ENCODE measurements at places on chromosomes 3 and 15.

DNA sequence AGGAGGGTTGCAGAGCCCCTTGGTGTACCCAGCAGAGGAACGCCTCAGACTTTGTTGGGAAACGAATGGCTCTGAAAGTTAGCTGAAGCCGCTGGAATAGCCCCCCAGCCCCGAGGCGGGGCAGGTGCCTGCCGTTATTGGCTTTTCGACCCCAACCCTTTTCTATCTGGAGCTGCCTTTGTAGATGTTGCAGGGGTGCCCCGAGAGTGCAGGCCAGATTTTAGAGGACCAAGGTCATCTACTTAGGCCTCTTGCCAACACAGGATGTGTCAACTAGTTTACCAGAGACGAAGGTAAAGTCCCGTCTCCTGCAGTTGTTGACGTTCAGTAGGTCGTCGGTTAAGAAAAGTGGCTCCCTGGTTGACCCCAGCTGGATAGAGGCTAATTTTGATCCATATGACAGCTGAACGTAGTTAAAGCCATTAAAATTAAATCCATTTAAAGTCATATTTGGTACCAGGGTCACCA is 579 bp upstream of the UBE3A start:
- DNase-seq = no peak

GRCh38 chr3:11116336-11117059 is 37.8 kb upstream of the HRH1 start:
- DNase-seq = no peak

DNA sequence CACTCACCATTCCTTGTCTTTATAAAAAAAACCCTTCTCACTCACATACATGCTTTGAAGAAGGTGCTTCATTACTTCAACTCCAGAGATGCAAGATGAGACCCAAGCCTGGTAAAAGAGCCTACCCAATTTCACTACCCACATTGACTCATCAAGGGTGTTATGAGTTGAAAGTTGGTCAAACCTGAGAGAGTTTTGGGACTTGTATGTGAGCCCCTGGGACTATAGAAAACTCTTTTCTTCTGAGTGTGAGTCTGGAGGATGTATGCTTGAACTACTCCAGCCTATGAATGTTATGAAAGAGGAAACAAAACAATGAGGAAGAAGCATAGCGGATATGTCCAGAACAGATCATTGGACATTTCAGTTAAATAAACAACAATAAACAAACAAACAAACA is 106.5 kb upstream of the SATB1 start:
- no peak for DNase-seq

GRCh38 chr3:69698728-69699127 is 40.5 kb upstream of the MITF start:
- no peak for DNase-seq

- DNase-seq = no peak
These were observed 99.4 kb upstream of the MRPL3 start for GRCh38 chr3:131602011-131602779.

- no peak for DNase-seq
These were observed 35.9 kb downstream of the OXNAD1 start for GRCh38 chr3:16300881-16301359.

DNA sequence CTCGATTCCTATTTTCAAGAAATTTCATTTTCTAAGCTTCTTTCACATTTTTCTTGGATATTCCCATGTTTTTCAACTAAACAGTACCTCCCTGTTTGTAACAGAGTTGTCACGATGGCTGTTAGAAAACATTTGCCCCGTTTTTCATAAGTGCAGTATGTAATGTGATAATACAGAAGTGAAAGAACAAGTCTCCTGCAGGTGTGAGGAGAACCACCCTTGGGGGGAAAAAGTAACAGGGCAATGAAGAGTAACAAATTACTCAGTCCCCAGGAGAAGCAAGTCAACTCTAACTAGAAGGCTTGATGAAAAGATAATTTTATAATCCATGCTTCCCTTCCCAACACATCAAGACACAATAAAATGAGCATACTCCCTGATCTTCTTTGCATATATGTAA is 493.3 kb downstream of the FOXP1 start:
- DNase-seq = no peak

DNA sequence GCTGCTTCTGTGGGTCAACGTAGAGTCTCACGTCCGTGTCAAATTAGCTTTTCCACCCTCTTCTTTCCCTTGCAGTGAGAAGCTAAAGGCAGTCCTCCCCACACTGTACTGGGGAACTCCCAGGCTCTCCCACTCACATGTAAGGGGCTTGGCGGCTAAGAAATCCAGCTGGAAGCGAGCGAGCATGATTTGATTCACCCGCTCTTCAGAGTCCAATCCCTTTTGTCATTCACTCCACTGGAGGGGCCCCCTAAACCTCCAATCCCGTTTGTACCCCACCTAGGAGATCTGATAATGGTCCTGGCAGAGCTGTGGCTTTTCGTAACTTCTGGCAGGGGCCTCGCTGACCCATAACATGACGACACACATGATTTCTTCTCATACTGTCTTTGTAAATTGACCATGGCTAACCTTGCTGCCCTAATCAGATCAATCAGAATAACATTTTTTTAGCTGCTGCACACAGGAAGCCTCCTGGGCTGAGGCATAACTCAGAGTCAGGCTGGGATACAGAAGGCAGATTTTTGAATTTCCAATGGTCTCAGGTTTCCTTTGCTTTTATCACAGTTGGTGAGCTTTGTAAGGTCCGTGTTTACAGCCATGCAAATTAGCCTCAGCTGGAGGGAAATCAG is 235.2 kb downstream of the GREM1 start:
- DNase-seq = no peak

DNA sequence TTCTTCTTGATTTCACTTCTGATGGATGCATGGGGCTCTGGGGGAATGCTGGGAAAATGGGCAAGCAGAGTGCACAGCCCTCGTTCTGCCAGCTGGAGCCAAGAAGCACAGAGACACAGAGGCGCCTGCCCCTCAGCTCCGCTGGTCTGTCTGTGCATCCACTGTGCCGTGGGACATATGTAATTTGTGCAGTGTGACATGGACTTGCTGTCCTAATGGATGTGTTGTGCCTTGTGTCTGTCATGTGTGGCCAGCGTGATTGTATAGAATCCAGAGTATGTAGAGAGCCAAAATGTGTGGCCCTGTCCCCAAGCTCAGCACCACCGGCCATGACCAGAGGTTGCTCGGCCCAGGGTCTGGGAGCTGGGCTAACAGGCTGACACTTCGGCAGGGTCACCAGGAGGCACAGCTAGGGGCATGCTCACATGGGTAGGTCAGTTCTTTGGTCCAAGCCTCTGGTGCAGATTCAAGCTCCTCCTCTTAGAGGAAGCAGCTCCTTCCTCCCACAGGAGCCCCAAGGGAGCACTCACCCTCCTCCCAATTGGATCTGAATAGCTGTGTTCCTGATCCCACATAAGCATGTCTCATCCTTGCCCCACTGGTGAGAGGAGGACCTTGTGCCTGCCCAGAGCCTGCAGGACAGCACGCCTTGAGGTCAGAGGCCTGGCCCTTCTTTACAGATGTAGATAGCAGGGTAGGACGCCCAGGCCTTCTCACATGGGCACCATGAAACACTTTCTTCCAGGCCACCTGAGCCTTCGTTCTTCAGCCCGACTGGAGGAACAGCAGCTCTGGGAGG is 100.8 kb upstream of the ABHD17C start:
- no peak for DNase-seq

DNA sequence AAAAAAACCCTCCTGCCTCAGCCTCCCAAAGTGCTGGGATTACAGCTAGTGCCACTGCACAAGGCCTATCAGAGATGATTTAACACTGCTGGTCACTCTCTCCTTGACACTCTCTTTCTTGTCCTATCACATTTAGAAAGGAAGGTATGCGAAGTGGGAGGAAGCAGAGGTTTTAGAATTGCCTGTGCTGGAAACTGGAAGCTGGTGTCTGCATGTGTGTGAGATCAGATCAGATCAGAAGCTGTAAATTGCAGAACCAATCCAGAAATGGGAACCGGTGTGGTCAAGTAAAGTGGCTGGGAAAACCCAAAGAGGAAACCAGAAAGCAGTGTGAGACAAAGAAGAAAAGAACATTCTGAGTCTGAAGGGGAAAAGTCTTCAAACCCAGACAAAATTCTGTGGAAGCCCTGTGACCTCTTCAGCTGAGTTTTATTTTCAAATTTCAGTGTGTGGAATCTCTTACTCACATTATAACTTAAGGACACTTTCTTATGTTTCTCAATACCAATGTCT is 2.8 kb downstream of the EFHB start:
- no peak for DNase-seq

DNA sequence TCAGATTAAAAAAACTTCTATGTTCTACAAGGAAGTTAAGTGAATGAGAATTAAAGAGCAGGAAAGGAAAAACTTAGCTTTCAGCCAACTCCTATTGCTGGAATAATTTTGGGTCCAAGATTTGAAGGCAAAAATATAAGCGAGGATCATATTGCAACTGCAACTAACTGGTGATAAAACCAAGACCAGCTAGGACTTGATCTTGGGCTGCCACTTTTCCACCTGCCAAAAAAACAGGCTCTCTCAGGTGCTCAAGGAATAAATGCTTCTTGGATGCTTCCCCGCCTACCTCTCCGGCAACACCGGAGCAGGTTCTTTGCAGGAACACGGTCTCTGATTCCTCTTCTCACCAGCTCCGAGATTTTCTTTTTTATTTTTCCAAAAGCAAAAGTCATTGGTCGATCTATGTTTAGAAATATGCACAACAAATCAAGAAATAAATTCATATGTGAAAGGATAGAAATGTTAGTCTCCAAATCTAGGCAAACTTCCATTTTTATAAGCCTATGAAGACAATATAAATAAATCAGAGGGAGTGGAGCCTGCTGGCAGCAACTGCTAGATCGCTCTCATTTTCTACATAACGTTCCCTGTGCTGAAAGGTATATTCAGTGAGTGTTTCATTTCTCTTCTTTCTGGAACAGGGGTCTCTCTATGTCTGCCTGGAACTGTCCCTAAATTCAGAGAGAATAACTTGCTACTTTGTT is 241.9 kb downstream of the NTRK3 start:
- DNase-seq = no peak

DNA sequence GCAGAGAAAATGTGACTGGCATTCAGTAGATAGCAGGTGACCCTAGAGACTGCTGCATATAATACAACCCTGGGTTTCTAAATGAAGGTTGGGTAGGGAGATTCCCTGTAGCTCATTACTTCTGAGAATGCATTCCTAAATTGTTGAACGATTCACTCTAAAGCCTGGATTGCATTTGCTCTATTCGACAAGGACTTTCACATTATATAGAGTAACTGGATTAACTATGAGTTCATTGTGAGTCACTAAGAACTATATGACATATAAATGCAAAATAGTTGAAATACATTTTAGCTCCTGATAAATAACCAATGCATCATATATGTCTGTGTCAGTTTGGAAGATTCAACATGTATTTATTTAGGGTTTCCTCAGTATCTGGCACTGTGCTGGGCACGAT is 294.7 kb upstream of the CCDC54 start:
- peak; percentile 20 for DNase-seq

- DNase-seq = no peak
These were observed 39.4 kb upstream of the LIMD1 start for GRCh38 chr3:45555086-45555591.

DNA sequence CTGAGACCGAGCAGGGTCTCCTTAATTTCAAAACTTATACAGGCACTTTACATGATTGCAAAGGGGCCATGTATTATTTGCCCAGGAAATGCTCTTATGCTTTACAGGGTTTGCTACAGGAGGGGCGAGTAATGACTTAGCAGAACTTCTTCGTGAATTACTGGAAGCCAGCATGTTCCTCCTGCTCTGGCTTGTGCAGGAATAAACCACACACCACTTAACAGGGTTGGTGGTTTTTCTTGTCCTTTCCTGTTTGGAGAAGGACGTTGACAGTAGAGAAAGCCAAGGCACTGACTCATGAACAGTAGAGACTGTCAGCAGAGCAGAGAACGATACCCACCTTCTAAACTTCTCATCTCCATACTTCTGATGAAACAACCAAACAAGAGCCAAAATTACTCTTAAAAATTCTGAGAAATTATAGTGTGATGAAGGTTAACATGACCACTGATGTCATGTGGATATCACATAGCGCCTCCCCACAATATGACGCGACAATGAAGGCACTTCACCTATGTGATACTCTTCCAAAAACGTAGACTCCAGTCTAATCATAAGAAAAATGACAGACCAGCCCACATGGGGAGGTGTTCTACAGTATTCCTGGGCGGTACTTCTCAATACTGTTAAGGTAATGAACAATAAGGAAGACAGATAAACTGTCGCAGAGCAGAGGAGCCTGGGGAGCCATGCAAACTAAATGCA is 24.7 kb upstream of the MCTP2 start:
- no peak for DNase-seq

GRCh38 chr3:82240322-82240721 is 478.9 kb upstream of the GBE1 start:
- DNase-seq = no peak

- no peak for DNase-seq
These were observed 119.5 kb upstream of the SPATA12 start for GRCh38 chr3:56940976-56941375.

DNA sequence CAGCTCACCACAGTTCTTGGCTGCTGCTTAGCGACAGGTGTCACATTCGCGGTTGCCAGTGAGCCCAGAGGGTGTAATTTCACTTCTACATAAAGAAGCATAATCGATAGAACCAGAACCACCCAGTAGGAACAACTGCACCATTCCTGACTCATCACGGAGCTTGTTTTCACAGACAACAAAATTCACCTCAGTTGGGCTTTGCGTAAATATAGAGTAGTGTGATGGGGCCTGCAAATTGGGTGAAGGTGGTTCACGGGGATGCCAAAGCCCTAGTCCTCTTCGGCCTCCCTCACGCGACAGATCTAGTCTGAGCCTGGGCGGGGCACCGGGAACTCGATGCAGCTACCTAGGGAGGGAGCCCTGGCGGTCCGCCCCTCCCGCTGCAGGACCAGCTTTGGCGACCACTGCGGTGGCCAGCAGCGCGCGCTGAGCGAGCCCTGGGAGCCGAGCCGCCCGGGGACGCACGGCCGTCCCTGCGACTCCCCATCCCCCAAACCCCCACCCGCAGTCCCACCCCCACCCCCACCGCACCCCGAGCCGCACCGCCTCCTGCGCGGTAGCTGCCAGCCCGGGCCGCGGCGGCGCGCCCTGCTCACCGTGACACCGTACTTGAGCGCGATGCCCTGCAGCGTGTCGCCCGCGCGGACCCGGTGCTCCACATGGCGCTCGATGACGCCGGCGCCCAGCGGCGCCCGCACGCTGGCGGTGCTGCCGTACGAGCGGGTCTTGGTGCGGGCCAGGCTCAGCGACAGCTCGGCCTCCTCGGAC is 519 bp downstream of the LYSMD2 start:
- DNase-seq = no peak

GRCh38 chr3:136932523-136932922 is 25.3 kb upstream of the IL20RB start:
- no peak for DNase-seq
